ENCODE measurements at places on chromosomes 16 and 17.

GRCh38 chr17:43840814-43841213, 6.2 kb upstream of the CD300LG start:
- DNase-seq, result no peak

DNA sequence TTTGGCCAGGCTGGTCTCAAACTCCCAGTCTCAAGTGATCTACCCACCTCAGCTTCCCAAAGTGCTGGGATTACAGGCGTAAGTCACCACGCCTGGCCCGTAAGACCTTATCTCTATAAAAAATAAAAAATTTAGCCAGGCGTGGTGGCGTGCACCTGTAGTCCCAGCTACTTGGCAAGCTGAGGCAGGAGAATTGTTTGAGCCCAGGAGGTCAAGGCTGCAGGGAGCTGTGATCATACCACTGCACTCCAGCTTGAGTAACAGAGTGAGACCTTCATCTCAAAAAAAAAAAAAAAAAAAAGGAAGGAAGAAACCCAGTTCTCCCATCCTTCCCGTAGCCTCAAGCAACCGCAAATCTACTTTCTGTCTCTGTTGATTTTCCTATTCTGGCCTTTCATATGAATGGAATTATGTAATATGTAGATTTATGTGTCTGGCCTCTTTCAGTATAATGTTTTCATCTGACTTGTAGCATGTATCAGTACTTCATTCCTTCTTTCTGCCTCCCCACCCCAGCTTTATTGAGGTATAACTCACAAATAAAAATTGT, 11.2 kb downstream of the CASC3 start:
- DNase-seq, result no peak

DNA sequence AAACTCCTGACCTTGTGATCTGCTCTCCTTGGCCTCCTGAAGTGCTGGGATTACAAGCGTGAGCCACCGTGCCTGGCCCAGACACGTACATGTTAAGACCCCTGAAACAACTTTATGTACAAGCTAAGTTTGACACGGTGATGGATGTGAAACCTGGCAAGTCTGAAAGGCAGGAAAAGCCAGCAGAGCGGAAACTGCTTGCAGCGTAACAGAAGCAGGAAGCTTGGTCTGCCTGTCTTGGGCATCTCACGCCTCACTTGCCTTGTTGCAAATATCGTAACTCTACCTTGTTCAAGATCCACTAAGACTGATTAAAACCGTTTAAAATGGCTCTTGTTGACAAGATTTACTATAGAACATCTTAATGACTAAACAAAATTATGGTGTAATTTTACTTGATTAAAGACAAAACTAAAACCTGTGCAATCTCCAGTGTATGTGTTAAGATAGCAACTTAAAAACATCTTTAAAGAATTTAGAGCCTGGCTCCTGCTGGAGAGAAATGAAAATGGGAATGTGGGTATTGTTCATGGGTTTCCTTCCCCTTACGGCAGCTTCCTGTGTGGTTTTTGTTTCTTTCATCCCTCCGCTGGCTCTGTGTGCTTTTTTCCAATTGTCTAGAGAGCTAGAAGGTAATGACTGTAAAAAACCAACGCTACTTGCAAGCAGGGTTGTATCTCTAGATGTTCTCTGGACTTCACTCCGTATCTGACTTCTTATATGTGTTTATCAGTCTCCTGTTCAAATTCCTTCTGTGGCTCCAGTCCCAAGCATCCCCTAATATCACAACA, 477.6 kb downstream of the XYLT1 start:
- DNase-seq, result no peak

DNA sequence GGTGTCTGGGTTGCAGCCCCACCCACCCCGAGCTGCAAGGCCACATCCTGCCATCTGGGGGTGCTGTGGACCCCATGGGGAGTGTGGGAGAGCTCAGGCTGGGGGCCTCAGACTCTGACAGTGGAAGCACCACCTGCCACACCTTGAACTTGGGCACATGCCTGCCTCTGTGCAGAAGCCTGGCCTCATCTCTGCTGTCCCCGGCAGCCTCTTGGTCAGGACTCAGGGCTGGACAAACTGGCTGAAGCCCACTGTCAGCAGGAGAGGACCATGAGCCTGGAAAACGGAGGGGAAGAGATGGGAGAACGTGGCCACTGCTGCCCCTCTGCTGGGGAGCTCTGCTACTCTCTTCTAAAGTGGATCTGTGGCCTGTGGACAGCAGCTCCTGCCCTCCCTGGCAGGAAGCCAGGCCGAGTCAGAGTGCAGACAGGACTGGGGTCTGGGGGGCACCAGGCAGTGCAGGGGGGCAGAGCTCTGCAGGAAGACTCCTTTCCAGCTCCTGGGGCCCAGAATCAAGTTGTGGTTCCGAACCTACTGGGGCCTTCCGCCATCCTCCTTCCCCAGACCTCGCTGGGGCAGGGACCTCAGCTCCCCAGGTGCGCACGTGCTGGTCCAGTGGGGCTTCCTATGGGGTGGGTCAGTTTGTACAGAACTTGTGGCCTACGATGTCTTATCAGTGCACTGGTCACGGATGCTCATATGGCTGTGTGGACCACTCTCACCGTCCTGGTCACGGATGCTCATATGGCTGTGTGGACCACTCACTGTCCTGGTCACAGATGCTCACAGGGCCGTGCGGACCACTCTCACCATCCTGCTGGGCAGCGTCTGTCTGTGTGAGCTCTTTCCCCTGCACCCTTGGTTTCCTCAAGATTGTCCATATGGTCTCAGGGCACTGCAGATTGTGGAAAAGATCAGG, 207.7 kb downstream of the LAT start:
- DNase-seq, result no peak

DNA sequence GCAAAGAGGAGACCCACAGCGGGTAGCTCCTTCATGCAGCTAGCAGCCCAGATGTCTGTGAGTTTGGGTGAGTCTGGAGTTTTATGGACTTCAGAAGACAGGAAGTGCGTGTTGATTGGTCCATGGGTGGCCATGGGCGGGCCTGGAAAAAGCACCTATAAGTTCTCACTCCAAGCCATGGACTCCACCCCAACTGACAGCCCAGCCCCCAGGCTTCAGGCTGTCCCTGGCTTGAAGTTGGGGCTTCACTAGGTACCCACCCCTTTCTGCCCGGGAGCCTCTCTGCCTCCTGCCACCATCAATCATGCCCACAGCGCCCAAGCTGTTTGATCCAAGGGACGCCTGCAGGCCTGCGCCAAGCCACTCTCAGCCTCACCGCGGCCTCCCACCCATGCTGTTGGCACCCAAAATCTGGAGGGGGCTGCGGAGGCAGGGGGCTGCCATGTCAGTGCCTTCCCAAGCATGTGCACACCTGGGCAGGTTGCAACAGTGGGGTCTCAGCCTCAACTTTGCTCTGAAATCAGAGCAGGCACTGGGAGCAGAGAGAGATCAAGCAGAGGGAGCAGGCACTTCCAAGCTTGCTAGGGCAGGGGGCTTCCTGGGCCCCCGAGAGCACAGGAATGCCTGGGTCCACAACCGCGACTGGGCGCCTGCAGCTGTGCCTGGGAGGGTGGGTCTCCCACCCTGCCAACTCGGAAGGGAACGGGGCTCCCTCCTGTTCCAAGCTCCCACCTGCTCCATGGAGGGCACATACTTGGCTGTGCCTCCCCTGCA, 1503.7 kb downstream of the CDH11 start:
- DNase-seq, result no peak

DNA sequence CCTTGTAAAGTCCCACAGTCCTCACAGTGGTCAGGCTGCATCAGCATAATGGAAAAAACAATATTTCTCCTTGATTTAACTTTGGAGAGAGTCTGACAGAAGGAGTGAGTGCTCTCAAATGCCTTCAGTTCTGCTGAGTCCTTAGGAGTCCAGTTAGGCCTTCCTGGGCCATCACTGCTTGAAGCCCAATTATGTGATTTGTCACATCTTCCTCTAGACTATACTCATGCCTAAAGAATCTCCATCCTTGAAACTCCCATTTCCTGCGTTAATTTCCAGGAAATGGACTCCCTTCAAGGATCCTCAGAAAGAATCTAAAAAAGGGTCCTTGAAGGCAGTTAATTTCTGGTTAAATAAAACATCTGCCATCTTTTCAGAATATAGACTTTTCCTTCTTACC, 52.8 kb downstream of the SLFN5 start:
- DNase-seq, result no peak
